ENCODE measurements at places on chromosomes 11 and 22. TPM values are rescaled to one million over a fixed set of nuclear protein-coding genes. Genes with fewer than 3 reads are reported as not detected.

Gene IGLL5
- not detected for total RNA-seq

Gene OR6A2
- not detected for total RNA-seq

Gene OR2AT4
- not detected for total RNA-seq

Gene ZNF74
- 9.3 TPM for total RNA-seq

- H3K27me3 ChIP-seq, result no peaks in the 10 kb centered on the region
- no peak for DNase-seq
- no peak overlapping the region for H3K4me3 ChIP-seq
- no peaks in the 10 kb centered on the region for H3K4me1 ChIP-seq
Observed at GRCh38 chr11:104944076-104944475, 24.3 kb downstream of the CASP4 start.

DNA sequence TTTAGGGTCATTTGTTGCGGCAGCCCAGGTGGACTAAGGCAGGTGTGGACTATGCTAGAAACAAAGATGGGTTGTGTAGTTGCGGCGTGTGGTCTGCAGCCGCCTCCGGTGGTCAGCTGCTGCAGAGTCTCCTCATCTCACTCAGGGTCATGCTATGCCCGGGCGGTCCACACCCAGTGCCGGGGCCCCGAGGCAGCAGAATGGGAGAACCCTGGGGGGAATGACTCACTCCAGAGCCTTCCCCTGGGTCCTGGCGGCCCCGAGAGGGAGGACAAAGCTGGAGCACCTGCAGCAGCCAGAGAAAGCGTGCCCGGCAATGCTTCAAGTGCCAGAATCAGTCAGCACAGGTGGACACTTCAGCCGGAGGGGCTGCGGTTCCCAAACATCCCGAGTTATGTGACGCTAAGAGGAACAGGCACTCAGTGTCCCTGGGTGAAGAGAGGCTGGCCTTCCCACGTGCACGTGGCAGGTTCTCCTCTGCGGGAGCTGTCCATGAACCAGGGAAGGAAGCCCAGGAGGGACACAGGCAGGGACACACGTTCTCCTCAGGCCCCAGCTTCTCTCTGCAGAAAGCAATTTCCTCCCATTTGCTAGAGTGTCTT lies 289.6 kb upstream of the B3GAT1 start:
- no peak overlapping the region for H3K4me3 ChIP-seq
- no peaks in the 10 kb centered on the region for H3K4me1 ChIP-seq
- H3K27ac ChIP-seq, result no peak overlapping the region
- H3K36me3 ChIP-seq, result no peaks in the 10 kb centered on the region

GRCh38 chr22:45629469-45630089 lies 42.1 kb upstream of the ATXN10 start:
- no peaks in the 10 kb centered on the region for H3K36me3 ChIP-seq
- no peak overlapping the region for H3K4me3 ChIP-seq
- no peaks in the 10 kb centered on the region for H3K4me1 ChIP-seq
- H3K27ac ChIP-seq, result no peak overlapping the region
- no peak for DNase-seq
- H3K27me3 ChIP-seq, result peaks cover 1% of the 10 kb centered on the region

DNA sequence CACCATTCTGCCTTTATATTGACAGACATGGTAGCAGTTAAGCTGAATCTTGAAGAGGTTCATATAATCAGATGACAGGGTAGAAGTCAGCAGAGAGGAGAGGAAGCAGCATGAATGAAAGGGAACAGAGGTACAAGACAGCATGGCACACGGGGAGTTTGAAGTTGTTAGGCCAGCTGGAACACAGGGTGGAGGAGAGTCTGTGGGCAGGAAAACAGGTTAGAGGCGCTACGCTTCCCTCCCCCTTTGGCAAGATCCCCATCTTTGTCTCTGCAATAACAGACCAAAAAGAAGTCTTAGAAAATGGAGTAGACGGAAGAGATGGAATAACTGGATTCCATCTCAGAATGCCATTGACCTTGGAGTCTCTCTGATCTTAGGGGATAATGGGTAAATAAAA lies 20.0 kb upstream of the NDUFC2 start:
- no peak overlapping the region for H3K4me3 ChIP-seq
- no peaks in the 10 kb centered on the region for H3K27me3 ChIP-seq
- H3K27ac ChIP-seq, result no peak overlapping the region
- peaks cover 16% of the 10 kb centered on the region for H3K36me3 ChIP-seq
- no peak for DNase-seq

DNA sequence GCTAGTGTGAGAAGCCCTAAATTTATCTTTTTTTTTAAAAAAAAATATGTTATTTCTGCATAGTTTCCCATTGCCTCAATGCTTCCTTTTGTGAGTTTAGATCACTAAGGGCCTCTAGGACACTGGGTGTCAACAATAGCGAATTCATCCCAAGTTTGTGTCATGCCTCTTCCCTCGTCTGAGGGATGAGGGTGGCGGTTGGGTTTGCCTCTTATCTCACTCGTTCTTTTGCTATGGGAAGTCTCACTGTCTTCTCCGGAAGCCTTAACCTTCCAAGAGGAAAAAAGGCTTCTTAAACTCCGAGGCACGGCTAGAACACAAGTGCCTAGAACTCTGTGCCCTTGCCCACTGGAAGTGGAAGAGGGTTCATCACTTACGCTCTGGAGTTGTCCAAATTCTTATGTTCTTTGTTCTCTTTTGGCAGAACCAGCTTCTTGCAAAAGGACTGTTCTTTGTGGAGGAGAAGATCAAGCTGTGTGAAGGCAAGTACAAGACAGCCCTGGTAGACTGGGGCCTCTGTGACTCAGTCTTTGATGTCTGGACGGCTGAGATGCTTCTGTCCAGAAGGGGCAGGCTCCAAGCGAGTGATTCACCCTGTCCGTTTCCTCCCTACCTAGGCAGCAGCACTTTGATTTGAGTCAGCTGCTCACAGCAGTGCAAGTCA lies 78.5 kb downstream of the TRAF6 start:
- H3K27me3 ChIP-seq, result no peaks in the 10 kb centered on the region
- no peak for DNase-seq
- no peaks in the 10 kb centered on the region for H3K36me3 ChIP-seq
- H3K4me1 ChIP-seq, result no peaks in the 10 kb centered on the region
- H3K27ac ChIP-seq, result no peak overlapping the region
- H3K4me3 ChIP-seq, result no peak overlapping the region

DNA sequence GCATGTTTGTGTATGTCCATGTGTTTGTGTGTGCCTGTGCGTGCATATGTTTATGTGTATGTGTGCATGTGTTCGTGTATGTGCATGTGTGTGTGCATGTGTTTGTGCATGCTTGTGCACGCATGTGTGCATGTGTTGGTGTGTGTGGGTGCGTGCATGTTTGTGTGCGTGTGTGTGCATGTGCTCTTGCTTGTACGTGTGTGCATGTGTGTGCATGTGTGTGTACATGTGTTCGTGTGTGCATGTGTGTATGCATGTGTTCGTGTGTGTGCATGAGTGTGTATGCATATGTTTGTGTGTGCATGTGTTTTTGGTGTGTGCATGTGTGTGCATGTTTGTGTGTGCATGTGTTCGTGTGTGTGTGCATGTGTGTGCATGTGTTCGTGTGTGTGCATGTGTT lies 63.4 kb downstream of the TSPAN18 start:
- no peak overlapping the region for H3K4me3 ChIP-seq
- H3K27me3 ChIP-seq, result peaks cover 2% of the 10 kb centered on the region
- H3K36me3 ChIP-seq, result no peaks in the 10 kb centered on the region
- H3K4me1 ChIP-seq, result no peaks in the 10 kb centered on the region

DNA sequence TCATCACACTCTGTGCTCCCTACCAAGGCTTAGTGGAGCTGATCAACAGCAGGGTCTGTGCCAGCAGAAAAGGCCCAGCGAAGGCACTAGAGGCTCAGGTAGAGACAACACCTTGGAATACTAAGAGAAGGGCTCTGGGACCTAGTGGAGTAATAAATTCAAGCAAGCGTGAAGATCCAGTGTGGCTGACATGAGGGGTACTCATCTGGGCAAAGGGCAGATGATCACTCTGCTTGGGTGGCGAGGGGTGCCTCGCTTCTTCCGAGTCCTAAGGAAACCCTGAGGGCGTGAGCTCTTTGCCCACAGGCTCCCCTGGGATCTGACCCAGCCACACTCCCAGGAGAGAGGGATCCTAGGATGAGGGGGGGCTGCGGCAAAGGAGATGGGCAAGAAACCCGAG lies 3.5 kb upstream of the TPBGL start:
- no peak overlapping the region for H3K4me3 ChIP-seq
- no peaks in the 10 kb centered on the region for H3K4me1 ChIP-seq
- H3K36me3 ChIP-seq, result no peaks in the 10 kb centered on the region
- DNase-seq, result no peak
- H3K27me3 ChIP-seq, result peaks cover 12% of the 10 kb centered on the region
- no peak overlapping the region for H3K27ac ChIP-seq

DNA sequence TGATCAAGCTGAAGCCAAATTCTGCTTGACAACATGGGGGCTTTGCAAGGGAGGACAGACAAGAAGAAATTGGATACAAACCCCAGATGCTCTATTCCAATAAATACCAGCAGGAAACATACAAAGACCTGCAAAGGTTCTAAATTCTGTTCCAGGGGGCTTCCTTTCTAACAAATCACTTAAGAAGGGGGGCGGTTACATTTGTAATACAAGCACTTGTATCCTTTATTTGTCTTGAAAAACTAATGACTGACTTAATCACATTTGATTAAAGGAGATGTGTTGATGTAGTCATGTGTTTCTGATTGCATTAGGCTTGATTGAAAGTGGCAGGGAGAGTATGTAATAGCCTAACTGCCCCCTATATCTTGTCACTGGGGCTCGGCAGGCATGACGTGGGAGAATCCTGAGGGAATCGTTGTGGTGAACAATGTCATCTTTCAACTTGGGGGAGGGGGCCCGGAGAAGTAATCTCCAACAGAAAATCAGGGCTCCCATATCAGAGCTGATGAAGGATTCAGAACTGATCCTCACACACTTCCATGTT lies 361.7 kb downstream of the INSC start:
- H3K4me1 ChIP-seq, result no peaks in the 10 kb centered on the region
- DNase-seq, result no peak
- no peaks in the 10 kb centered on the region for H3K36me3 ChIP-seq
- H3K27me3 ChIP-seq, result no peaks in the 10 kb centered on the region
- no peak overlapping the region for H3K27ac ChIP-seq

All from GM12878 (cell line).